ENCODE measurements at places on chromosomes 2 and 18.

DNA sequence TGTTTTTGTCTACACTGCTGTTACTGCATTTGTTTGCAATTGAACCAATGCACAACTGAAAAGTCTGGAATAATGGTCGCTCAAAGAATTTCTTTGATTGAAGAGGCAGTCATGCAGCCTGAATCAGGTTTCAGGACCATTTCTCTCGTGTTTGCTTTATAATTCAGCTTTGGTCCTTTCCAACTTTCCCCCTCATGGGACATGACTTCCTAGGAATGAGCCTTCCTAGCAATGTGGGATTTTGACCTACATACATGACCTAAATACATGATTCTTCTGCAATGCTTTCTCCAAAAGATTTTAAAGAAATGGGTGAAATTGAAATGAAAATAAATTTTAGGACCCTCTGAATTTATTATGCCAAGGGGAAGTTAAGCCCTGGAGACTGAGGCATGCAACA, 197.4 kb downstream of the MREG start:
- no peak for DNase-seq

- DNase-seq = no peak
These were observed 26.9 kb upstream of the SLC35F6 start for GRCh38 chr2:26737221-26737620.

GRCh38 chr2:120770641-120771040, 35.0 kb downstream of the GLI2 start:
- no peak for DNase-seq

- DNase-seq = no peak
These were observed 182.8 kb downstream of the PIK3C3 start for GRCh38 chr18:42137693-42138375.

DNA sequence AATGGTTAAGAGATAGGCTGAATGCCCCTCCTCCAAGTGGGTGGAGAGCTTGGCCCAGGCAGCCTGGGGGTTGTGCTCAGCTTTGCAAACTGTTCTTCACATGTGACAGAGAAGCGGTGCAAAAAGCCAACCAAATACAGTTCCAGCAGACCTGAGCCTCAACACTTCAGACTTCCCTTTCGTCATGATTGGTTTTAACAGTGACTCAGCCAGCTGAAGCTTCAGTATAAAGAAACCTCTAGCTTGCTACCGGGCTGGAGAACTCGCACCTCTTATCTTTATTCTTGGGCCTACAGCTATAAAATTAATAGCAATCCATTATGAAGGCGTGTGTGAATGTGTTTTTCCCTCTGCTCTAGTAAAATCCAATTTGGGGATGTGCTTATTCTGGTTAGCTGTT, 20.0 kb downstream of the SETBP1 start:
- DNase-seq = no peak

GRCh38 chr2:232779465-232779864, 3.1 kb upstream of the KCNJ13 start:
- no peak for DNase-seq

- DNase-seq = no peak
These were observed 52.1 kb downstream of the NEMP2 start for GRCh38 chr2:190482451-190482850.

- DNase-seq = no peak
These were observed 1.7 kb downstream of the TMBIM1 start for GRCh38 chr2:218290316-218291261.

GRCh38 chr2:48279344-48280090, 250.4 kb upstream of the STON1 start:
- no peak for DNase-seq

GRCh38 chr2:241216211-241216761, 27.8 kb downstream of the ANO7 start:
- DNase-seq = no peak

- DNase-seq = no peak
These were observed 18.1 kb downstream of the ZNF516 start for GRCh38 chr18:76476665-76477561.

DNA sequence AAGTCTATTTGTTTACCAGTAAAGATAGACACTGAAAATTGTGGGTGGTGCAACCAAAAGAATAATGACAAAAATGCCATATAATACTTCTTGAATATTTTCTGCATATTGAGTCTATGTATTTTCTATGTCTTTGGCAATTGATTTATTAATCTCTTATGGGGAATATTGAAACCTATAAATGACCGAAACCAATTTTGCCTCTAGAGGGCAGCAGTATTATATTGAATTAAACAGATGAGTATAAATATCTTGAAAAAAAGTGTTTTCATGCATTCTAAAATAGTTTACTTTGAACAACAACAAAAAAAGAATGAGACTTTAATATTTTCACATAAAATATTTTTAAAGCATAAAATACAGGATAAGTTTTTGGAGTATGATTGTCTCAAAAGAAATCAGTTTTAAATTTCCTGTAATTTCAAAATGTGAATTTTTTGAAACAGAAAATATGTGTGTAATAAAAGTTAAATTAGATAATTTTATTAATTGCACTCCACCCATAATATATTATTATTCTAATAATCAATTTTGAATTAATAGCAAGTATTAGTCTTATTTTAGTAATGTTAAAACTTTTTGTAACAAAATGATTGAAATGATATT, 49.9 kb upstream of the CALCRL start:
- DNase-seq = no peak

GRCh38 chr2:112996635-112997034, 8.6 kb upstream of the IL36A start:
- no peak for DNase-seq

DNA sequence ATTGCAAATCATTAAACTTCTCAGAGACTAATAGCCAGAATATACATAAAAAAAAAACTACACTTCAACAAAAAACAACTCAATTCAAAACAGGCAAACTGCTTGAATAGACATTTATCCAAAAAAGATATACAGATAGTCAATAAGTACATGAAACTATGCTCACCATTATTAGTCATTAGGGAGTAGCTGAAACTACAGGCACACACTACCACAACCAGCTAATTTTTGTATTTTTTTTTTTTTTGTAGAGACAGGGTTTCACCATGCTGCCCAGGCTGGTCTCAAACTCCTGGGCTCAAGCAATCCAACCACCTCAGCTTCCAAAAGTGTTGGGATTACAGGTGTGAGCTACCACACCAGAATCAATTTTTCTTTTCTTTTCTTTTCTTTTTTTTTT, 16.9 kb downstream of the RPRD1A start:
- no peak for DNase-seq

DNA sequence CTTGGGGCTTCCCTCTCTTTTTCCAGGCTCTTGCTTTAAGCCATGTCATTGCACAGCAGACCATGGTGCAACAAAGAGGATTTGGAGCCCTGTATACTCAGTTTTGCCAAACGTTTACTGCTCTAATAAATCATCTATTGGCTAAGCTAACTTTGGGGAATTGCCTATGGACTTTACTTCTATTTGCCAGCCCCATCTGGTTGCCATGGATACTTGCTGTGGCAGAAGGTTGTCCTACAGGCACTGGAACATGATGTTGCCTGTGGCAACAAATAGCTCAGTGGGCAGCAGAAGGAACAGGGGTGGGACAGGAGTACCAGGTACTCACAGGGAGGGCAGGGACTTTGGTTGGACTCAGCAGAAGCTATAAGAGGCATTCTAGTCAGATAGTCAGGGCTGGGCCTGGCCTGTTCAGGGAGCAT, 129.7 kb downstream of the CCDC85A start:
- DNase-seq = no peak

DNA sequence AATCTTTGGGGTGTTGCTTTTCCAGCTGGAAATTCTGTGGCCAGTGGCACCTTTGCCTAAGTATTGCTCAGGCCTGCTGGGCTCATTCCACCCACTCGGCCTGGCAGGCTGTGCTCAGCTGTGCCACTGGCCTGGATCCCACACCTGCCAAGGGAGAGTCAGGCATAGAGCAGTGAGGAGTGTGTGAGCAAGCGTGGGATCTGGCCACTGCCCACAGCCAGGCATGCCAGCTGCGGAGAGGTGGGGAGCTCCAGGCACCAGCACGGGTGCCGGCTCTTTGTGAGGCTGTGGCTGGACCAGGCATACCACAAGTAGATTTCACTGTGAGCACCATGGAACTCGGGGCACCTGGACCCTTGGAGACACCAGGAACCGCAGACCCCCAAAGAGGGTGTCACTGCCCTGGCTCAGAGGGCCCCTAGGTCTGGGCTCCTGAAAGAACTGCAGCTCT, 118.1 kb upstream of the MAP2 start:
- no peak for DNase-seq

- DNase-seq = no peak
These were observed 549.0 kb upstream of the ID2 start for GRCh38 chr2:8132879-8133278.

GRCh38 chr2:140274891-140275290, 1494.7 kb upstream of the NXPH2 start:
- DNase-seq = no peak

DNA sequence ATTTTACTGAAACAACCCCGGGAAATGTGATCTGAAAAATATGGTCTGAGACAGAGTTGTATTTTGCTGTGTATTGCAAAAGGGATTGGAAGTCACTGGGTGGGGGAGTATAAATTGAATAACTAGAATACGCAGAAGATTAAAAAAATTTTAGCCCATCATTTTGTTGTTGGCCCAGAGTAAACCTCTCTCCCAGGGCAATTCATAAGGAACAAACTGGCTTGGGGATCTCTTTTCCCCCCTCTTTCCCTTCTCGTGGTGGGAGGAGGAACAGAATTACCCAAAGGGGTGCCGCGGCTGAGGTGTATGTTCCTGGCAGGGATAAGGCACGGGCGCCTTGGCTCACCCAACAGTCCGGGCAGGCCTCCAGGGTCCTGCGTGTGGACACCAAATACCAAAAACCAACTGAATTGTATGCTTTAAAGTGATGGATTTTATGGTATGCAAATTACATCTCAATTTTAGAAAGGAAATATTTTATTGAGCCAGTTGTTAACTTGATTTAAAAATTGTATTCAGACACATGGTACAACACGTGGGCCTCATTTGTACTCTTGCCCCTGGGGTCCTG, 121.2 kb upstream of the SPRED2 start:
- DNase-seq = no peak

- DNase-seq = no peak
These were observed 37.7 kb upstream of the NT5C1B start for GRCh38 chr2:18626958-18627650.

DNA sequence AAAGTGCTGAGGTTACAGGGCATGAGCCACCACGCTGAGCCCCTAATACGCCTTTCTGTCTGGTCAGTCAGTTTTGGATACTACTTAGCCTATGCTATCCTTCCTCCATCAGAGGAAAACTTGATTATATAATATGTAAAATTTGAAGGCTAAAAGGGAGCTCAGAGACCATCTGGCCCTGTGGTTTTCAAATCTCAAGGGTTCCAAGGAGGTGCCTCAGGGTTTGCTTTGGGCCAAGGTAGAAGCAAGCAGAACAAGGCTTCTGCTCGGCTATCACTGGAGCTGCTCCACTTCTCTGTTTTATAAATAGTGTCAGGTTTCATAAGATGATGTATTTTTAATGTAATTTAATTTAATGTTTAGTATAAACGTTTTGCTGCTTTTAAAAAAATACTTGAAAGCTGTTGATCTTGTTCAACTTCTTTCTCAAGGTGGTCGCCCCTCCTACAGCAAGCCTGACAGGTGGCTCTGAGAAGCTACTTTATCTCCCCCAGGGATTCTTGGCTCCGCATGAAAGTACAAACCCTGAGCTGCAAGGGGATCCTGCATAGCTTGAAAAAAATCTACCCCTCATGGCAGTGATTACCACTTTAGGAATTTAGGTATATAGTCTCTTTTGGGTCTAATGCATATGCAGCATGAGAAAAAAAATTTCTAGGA, 290.3 kb downstream of the CNTNAP5 start:
- no peak for DNase-seq

- DNase-seq = no peak
These were observed 95.1 kb downstream of the CRIM1 start for GRCh38 chr2:36450466-36451196.

- DNase-seq = no peak
These were observed 18.2 kb downstream of the CYBRD1 start for GRCh38 chr2:171540437-171540836.

DNA sequence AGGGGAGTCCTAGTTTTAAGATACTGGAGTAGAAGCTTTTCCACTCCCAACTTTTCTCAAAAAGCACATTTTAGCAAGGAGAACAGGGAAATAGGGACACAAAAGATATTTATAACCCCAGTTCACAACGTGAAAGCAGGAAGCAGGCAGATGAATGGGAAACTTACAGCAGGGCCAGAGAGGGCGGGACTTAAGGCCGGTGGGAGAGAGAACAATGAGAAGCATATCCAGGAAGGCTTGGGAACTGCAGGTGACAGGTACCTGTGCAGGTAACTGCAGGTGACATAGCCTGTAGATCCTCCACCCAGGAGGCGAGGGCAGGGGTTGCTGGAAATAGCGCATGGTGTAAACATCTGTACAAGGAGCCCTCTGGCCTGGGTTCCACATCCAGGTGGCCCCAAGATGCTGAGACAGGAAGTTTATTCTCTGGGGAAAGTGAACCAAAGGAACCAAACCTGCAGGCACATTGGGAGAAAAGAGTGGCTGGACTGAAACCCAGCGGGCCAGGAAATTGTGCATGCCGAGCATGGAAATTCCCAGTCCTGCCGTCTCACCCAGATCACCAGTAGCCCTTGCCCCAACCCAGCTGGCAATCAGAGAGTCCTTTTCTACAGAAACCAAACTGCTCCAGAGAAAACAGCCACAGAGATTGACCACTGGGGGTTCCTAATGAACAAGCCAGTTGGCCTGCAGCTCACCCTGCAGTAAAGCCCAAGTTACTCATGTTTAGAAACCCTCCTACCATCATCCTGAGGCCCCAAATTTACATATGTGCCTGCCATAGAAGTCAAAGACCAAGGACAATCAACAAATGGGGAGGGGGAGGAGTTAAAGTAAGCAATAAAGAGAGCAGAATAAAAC, 24.3 kb upstream of the COL6A3 start:
- no peak for DNase-seq

GRCh38 chr18:10100941-10101701, 187.3 kb downstream of the VAPA start:
- no peak for DNase-seq

- DNase-seq = no peak
These were observed 70.3 kb downstream of the PPP1R1C start for GRCh38 chr2:182055993-182056392.

- DNase-seq = no peak
These were observed 272.6 kb downstream of the NEDD4L start for GRCh38 chr18:58316396-58317342.

DNA sequence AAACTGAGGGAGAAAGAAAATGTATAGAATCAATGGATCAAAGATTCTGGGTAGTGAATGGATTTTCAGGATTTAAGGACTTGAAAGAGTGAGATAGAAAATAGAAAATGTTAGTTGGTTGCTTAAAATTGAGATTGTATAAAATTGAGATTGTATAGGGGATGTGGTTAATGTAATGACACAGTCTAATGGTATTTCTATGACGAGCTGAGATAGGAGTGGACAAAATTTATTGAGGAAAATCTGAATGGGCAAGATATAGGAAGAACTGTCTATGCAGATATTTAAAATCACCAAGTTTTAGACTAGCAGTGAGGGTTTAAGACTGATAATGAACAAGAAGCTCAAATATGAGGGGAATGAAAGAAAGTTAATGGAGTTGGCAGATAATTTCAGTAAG, 406.6 kb downstream of the NYAP2 start:
- no peak for DNase-seq
